ENCODE measurements at places on chromosomes 12 and 14.
A peak's percentile ranks its signal among the peaks of the same experiment; 100 is the strongest.

DNA sequence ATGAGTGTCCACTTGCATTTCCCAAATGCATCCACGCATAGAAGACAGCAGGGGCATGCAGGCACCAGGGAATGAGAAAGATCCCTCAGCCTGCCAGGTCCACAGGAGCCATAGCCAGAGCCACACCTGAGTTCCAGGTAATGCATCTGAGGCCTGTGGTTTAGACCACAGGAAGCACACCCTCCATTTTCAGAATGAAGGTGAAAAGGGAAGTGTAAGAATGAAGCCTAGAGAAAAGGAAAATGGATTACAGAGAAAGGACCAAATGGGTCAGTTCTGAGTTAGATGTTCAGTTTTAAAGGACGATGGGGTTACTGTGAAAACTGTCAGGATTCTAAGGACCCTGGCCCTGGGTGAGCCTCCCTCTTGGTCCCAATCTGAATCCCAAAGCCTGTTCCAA, 1283.2 kb downstream of the TMEM121 start:
- no peak for DNase-seq

DNA sequence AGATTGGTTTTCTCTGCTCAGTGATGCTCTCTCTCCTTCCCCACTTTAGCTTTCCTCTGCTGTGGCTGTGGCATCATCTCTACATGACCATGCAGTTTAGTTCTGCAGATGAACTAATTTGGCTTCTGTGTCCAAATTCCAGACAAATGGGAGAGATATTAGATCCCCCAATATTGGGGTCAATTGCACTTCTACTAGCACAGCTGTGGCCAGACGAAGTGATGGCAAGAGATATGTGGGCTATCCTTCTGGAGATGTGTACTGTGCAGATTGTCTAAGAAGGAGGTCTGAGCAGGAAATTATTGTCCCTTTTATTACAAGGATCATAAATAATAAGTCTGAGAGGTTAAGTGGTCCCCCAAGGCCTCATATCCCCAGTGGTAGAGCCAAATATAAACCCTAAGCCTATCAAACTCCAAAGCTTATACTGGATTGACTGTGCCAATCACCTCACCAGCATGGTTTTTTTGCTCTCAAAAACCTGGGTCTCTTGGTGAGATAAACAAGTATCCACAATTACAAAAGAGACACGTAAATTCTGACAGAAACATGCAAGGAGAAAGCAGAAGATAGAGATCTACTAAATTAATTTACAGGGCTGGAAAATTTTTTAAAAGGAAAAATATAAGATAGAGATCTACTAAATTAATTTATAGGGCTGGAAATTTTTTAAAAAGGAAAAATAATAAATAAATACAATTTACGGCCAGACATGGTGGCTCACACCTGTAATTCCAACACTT, 29.1 kb upstream of the GCH1 start:
- DNase-seq = no peak

DNA sequence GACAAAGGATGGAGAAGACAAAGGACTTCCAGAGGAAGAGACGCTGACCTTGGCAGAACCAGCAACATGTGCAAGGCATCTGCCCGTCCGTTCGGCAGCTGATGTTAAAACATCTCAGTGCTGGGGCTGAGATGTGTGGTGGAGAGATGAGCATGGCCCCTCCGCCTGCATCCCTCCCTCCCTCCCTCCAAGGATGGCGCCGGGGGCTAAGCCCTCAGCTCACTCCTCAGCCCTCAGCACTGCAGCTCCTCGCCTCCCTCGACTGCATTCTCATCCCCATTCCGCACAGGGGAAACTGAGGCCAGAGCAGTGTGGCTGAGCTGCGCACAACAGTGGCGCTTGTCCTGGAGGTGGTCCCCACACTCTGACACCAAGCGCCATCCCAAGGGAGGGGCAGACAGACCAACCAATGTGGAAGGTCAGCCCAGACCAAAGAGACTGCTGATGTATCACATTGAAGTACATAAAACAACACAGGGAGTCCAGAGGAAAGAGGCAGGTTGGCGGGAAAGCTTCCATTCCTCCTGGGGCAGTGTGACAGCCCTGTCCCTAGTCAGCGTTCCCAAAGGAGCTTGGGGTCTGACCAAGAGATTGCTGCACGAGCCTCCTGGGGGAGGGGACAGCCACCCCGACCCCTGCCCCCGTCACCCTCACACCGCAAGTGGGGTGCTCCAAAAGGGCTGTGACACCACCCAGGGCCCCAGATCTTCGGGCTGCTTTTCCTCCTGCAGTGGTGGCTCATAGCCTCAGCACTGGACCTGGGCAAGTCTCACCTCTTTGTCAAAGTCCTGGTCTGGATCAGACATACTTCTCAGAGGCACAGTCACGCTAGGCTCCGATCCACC, 15.1 kb downstream of the AMN start:
- DNase-seq = no peak

GRCh38 chr14:39469094-39469710, 37.0 kb upstream of the FBXO33 start:
- DNase-seq = peak; percentile 11

DNA sequence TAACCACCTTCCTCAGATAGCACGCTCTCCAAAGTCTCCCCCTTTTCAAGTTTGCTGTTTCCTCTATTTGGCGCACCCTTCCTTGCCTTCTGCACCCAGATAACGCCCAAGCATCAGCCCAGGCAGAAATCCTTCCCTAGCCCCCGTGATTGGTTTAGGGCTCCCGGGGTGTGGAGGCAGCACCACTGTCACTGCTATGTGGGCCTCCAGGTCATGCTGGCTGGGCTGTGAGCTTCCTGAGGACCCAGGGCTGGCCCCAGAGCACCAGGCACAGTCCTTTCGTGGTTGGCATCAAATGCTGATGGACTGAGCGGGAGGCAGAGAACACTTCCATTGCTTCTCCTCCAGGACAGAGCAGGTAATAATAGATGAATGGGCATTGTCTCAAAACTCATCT, 311.4 kb downstream of the BCL11B start:
- no peak for DNase-seq

DNA sequence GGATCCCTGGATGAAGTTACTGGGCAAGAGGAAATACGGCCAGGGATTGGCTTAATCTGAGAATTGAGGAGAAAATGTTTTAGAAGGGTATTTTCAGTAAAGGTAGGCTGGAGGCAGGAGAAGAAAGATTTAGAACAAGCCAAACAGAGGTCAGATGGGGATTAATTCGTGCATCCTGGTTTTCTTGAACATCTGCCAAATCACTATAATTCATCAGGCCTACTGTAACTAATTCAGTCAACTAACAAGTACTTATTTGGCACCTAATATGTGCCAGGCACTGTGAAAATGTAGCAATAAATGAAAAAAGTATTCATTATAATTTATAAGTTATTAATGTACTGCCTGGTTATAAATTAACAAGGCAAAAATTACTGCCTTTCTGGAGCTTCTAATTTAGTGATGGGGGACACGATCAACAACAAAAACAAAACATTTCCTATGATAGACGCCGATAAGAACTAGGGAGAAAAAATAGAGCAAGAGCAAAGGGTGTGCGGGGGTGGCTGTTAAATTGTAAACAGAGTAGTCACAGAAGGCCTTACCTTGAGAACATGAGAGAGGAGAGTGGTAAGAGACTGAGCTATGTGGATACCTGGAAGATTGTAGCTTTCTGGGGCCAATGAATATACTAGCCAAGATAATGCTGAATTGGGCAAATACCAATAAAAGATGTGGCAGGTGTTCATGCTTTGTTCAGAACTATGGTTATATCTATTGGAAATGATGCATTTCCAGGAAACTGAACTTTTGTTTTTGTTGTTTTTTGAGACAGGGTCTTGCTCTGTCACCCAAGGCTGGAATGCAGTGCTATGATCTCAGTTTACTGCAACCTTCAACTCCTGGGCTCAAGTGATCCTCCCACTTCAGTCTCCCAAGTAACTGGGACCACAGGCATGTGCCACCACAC, 34.0 kb downstream of the DUSP16 start:
- DNase-seq = peak; percentile 31
